ENCODE measurements at places on chromosomes 5 and 9.
A peak's percentile ranks its signal among the peaks of the same experiment; 100 is the strongest.

DNA sequence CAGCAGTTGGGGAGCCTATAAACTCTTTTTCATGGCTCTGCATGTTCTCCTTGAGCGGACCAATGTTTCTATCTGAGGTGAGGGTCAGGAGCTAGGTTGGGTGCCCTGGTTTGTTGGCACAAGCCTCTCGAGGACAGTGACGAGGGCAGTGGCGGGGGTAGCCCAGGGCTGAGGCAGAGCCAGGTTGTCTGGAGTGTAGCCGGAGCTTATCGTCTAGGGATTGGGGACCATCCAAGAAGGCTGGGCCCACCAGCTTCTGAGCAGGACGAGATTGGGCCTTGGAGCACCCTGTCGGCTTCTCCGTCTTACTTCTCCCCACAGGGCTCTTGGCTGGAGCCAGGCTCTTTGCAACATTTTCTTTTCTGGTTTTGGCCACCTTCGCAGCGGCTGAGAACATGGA is 13.2 kb upstream of the CCL21 start:
- no peak for DNase-seq

DNA sequence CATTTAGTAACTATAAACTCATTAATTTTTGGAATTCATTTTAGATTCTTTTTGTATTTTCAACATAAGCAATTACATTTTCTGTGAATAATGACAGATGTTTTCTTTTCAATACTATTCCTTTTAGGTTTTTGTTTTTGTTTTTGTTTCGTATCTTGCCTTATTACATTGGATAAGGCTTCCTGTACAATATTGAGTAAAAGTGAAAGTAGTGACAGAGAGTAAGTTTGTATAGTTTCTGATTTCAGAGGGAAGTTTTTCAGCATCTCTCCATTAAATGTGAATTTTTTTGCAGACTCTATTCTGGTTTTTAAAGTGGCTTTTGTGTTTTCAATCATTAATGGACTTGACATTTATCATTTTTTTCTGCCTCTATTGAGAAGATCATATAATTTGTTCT is 12.8 kb upstream of the CAMK4 start:
- no peak for DNase-seq

DNA sequence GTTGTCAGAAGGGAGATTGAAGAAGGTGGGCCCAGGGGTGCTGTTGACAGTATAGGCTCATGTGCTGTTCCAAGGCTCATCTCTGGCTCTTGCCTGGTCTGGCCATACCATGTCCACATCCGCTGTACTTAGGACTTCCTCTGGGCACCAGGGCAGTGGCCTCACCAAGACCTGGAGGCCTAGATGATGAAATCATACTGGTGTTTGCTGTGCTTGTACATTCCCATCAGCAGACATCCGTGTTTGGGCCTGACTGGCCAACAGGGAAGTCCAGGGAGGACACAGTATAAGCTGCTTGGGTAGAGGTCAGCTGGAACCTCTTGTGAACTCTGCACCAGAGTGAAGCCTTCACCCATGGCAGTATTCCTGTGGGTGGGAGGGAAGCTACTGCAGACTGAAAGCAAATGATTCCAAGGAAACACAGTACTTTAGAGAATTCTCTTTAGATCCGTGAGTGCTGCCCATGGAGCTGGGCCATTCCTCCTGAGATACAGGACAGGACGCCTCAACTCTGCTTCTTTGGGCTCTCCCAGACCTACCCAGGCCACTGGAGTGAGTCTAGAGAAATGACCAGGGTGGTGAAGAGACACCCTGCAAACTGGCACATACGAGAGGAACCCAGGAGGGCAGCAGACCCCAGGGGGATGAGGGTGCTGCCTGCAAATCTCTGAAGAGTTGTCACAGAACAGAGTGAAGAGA is 22.5 kb downstream of the POLR1E start:
- DNase-seq = no peak

GRCh38 chr5:61599370-61600122 is 267.5 kb downstream of the ZSWIM6 start:
- DNase-seq = no peak

- DNase-seq = no peak
Observed at GRCh38 chr9:127664678-127665507, 41.9 kb upstream of the CFAP157 start.

DNA sequence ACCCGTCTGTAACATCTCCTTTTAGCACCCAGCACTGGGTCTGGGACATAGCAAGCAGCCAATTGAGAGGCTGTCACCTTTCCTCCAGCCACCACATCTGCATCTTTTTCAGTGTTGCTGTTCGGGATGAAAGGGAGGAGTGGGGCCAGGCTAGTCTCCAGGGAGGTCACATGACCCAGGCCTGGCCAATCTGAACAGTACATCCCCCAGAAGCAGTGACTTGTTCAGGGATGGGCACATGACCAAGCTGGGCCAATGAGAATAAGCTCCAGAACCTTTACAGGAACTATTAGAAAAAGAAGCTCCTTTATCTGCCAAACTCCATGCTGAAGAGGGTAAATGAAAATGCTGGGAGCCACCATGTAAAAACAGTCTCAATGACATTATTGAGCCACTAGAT is 359.0 kb downstream of the SLIT3 start:
- peak; percentile 29 for DNase-seq

DNA sequence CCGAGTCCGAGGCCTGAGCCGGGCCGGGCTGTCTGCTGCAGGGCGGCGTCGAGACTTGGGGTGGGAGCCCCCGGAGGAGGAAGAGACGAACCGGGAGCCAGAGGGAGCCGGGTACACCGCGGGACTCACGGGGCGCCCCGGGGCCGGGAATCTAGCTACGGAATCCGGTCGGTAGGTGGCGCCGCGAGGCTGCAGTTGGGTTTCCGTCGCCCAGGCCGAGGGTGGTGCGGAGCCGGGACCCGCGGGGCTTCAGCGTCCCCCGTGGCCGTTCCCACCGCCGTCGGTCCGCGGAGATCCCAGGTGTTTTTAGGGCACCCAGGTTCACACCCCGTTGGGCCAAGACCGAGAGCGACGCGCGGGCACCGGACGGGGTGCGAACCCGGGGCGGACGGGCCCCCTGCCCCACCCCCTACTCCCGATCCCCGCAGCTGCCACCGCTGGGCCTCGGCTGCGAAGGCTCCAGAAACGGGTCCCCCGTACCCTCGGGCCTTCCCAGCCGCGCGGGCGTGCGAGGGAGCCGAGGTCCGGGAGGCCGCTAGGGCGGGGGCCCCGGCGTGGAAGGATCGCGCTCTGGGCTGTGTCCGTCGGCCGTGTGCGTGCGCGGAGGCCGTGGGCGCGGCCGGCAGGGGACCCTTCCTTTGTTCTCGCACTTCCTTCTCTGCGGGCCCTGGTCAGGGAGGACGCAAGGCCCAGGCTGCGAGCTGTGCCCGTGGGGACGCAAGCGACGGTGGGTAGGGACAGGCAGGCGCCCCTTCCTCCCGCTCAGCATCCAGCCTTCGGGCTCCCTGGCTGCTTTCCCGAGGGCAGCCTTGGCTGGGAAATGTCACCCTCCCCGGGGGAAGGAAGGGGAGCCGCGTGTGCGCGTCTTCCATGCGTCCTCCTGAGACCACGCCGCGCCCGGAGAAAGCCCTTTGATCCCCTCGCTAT is 146.6 kb downstream of the GAPVD1 start:
- peak; percentile 88 for DNase-seq

- DNase-seq = no peak
Observed at GRCh38 chr9:117664419-117664818, 39.8 kb upstream of the TLR4 start.

DNA sequence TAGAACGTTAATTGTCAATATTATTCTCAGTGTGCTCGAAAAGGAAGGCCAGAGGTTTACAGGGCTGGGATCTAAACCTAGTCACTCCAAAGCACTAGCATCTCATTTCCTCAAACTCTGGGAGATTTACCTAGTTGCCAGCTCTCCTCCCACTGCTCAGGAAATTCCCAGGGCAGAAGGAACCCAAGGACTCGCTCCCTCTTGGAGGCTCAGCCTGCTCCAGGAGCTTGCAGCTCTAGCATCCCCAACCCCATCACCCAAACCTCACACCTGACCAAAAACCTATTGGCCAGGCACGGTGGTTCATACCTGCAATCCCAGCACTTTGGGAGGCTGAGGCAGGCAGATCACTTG is 26.0 kb downstream of the SERINC5 start:
- DNase-seq = no peak

DNA sequence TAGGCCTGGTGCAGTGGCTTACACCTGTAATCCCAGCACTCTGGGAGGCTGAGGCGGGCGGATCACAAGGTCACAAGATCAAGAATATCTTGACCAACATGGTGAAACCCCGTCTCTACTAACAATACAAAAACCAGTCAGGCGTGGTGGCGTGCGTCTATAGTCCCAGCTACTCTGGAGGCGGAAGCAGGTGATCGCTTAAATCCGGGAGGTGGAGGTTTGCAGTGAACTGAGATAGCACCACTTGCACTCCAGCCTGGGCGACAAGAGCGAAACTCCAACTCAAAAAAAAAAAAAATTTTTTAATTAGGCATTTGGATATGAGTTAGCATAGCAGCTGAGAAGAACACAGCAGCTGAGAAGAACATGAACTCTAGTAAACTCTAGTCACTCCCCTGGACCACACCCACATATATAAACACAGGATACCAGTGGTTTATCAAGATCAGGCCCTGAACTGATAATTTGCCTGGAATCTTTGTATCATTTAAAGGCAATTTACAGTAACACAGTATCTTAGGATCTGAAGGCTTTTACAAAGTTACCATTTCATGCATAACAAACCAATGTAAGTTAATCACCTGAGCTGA is 4.6 kb upstream of the UGCG start:
- DNase-seq = no peak

- no peak for DNase-seq
Observed at GRCh38 chr5:28779161-28779754, 1740.9 kb upstream of the CDH9 start.

DNA sequence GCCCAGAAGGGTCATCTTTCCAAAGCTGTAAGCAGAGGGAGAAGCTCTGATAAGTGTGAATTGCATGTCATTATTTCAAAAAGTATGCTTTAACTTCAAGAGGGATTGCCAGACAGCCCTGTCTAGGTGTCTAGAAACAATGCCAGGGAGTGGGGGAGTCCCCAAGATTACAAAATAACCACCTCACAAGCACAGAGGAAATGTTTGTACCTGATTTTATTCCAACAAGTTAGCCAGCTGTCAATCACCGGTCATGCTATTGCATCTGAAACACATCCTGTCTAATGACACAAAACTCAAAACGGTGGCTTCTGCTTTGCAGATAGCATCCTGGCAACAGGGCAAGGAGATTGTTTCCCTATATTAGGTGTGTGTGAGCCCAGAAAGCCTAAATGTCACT is 154.2 kb upstream of the WWC1 start:
- DNase-seq = no peak

GRCh38 chr5:8923526-8923925 is 622.3 kb downstream of the SEMA5A start:
- no peak for DNase-seq

- DNase-seq = no peak
Observed at GRCh38 chr5:83562791-83563557, 91.4 kb downstream of the VCAN start.

DNA sequence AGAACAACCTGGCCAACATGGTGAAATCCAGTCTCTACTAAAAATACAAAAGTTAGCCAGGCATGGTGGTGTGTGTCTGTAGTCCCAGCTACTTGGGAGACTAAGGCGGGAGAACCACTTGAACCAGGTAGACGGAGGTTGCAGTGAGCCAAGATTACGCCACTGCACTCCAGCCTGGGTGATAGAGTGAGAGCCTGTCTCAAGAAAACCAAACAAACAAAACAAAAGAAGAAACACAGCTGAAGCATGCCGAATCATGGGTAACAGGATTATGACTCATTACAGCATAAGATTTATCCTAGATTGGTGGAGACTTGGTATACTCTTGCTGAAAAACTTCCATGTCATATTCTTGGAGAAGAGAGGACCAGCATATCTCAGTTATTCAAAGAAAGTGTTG is 236.7 kb upstream of the CCNH start:
- DNase-seq = no peak
